CD4-positive, alpha-beta T cell treated with Interleukin-1 beta for 1 hour (primary cell): ENCODE measurements at places on chromosomes 11 and 22.

DNA sequence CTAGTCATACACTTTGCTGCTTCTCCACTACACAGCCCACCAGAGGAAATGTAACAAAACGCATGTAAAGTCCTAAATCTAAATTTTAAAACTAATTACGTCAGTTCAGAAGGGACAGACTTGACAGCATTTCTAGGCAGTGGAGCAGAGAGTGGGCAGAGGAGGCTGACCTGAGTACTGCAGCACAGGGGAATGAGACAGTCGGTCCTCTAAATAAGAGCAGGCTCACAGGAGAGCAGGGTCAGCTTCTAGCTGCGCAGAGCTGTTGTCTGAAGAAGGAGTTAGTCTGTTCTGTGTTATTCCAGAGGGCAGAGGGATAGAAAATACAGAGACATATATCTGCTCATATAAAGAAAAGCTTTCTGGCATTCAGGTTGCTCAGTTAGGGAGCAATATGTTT is 40.3 kb downstream of the JHY start:
- DNase-seq: no peak

DNA sequence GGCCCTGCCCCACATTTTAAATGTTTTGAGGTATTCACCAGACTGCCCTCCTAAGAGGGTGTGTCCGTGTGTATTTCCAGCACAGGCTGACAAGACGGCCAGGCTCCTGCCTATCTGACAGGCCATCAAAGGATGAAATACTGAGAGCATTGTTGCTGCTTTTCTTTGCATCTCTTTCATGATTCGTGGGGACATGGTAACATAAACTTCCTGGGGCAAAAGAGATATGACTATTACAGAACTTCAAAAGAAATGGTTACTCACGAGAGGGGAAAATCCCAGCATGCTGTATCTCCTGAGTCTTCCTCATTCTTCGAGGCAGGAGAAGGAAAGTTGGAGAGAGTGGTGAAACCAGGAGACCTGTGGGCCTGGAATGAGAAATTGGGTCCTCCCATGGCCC is 10.3 kb upstream of the BIK start:
- no peak for DNase-seq

GRCh38 chr22:29782061-29782845 is 15.1 kb downstream of the UQCR10 start:
- no peak for DNase-seq

DNA sequence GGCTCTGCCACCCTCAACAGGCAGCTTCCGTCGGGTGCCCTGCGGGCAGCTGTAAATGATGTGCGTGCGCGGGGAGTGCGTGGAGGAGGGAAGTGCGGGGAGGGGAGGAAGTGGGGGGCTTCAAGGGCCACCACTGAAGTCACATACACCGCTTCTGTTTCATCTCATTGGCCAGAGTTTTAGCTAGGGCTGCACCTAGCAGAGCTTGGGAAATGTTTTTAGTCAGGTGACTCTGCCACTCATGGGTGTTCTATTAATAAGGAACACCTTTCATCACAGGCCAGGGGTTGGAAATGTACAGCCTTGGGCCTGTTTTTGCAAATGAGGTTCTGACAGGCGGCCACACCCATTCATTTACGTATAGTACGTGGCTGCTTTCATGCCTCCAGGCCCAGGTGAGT is 14.6 kb downstream of the FAM118A start:
- no peak for DNase-seq

DNA sequence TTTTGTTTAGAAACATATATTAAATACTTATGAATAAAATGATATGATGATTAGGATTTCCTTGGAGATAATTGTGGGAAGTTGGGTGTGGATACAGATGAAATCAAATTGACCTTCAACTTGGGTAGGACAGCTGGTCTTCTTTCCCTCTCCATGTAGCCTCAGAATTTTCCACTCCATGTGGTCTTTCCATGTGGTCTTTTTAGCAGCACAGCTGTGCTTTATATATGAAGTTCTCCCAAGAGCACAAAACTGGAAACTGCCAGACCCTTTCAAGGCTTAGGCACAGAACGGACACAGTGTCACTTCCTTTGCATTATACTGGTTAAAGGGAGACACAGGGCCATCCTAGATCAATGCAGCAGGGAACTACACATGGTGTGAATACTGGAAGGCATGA is 28.6 kb downstream of the FAM76B start:
- no peak for DNase-seq

DNA sequence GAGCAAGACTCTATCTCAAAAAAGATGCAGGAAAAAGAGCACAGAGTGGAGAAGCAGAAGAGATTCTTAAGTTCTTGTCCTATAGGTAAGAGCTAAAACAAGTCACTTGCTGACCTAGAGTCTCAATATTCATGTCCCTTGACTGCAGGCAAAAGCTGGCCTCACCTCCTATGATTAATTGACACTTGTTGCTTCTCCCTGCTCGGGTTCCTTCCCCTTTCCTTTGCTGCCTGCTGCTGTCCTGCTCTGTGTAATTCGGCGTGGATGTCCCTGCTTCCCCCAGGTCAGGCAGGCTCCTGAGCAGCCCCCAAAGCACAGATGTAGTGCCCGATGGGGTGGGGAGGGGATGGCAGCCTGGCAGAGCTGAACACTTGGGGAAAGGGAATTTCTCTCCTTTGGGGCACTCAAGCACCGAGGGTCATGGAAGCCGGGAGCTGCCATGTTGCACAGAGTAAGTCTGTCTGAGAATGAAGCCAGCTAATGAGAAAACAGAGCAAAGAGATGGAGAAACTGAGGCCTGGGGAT is 60.8 kb upstream of the NUP50 start:
- DNase-seq: no peak

DNA sequence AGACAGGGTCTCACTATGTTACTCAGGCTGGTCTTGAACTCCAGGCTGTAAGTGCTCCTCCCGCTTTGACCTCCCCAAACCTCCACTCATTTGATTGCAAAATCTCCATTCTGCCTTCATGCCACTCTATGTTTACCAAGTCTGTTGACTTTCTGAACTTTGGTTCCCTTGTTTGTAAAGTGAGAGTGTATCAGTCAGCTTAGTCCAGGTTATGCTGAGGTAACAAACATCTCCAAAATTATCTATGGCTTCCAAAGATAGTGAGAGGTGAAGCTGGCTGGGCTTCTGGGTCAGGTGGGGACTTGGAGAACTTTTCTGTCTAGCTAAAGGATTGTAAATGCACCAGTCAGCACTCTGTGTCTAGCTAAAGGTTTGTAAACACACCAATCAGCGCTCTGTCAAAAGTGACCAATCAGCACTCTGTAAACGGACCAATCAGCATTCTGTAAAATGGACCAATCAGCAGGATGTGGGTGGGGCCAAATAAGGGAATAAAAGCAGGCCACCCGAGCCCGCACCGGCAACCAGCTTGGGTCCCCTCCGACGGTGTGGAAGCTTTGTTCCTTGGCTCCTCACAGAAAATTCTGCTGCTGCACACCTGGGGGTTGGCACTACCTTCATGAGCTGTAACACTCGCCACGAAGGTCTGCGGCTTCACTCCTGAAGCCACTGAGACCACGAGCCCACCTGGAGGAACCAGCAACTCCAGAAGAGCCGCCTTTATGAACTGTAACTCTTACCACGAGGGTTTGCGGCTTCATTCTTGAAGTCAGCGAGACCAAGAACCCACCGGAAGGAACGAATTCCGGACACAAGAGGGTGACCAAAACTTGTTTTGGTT is 109.3 kb downstream of the MIAT start:
- DNase-seq: no peak

GRCh38 chr11:76574406-76574805 is 96.1 kb downstream of the LRRC32 start:
- DNase-seq: no peak

DNA sequence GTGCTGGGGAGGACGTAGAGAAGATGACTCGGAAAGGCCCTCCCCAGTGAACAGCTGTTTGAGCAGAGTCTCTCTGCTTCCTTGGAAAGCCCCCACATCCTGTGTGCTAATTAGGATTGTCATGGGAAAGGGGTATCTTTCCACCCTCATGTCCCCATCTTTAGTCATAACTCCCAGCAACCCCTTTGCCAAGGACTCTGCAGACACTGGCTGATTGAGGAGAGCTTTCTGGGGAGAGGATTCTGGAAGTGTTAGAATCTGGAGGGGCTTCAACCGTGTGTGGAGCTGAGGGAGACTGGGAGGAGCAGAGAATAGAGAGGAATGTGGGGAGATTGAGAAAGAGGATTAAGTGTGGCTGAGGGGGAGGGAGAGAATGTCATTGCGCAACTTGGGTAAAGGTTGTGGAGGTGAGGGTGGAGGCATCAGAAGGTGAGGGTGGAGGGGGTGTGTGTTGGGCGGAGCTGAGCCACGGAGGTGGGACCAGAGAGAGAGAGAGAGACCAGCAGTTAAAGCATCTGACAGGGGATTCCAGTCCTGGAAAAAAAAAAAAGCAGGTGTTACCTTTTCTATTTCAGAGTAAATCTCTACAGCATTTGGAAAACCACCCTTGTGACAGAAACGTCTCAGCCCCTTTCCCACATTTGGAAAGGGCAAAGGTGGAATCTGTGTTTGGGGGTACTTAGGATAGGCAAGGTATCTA is 2.2 kb downstream of the DTX4 start:
- DNase-seq: no peak

- DNase-seq: no peak
Observed at GRCh38 chr22:37290737-37291136, 8.4 kb downstream of the CYTH4 start.

- DNase-seq: no peak
Observed at GRCh38 chr11:106999196-106999595, 19.1 kb downstream of the GUCY1A2 start.

DNA sequence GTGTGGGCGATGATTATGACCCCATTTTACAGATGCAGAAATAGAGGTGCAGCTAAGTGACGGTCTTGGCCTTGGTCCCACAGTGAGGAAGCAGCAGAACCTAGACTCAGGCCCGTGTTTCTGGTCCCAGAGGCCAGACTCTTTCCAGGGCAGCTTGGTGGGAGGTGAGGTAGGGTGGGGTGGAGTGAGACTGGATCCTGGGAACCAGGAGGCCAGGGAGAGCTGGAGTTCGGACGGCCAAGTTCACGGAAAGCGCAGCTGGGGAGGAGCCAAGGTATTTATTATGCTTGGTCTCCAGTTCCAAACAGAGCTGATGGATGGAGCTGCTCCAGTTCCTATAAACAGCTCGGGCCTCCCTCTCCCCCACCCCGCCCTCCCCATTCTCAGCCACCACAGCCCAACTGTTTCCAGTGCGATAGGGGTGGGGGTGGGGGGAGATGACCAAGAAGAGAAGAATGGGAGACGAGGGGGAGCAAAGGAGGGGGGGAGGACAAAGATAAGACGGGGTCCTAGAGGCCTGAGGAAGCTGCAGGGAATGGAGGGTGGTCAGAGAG is 16.2 kb downstream of the LRRC32 start:
- DNase-seq: no peak

DNA sequence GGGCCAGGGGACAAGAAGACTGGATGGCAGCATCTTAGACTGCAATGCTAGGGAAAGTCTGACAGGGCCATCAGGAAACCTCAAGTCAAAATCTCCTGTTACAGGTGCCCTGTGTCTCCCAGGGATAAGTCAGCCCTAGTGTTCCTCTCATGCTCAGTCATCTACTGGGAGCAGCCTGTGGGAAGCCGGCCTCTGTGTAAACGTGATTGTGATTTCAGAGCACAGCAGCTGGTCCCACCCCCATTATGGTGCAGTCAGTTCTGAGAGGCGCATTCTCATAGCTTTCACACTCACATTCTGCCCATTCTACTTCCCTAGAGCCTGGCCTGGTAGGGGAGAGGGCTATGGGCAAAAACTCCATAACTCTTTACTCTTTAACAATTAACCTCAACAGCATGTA is 7.2 kb upstream of the SLN start:
- DNase-seq: no peak

DNA sequence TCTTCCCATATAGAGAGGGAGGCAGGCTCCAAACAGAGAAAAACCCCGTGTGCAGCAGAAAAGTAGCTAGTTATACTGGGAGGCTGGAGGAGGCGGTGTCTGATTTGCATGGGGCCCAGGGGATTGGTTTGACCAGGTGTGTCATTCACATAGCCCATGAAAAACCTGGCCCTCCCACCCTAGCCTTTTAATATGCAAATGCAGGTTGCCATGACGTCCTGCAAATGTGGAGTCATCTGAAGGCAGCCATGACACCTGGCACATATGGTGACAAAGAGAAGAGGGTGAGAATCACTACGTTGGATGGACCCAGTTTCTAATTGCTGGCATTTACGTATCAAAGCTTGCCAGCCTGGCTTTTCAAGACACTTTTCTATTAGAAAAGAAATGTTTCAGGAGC is 57.8 kb downstream of the FAM181B start:
- DNase-seq: no peak

DNA sequence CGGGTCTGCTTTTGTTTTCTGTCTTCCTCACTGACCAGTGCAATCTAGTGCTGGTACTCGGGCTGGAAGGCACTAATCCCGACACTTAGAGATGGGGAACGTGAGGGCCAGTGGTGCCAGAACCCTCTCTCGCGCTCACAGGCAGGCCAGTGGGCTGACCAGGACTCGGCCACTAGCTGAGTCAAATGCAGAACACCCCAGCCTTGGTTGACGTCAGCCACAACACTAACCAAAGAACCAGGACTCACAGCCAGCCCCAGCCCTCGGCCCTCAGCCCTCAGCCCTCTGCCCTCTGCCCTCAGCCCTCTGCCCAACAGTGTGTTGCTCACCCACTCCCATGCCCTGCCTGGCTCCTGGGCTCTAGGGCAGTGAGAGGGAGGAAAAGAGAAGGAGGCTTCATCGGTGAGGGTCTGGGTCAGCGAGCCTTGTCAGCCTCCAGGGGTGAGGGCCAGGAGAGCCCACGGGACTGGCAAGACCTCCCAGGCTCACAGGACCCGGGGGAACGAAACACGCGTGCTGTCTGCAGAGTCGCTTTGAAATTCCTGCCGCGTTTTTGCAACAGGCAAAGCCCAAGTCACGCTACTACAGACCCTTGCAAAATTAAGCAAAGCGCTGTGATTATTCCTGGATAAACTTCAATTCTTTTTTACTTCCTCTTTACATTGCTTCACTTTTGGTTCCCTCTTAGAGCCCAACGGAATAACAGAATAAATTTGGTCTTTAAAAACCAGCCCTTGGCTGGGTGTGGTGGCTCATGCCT is 27.5 kb downstream of the KIAA0930 start:
- no peak for DNase-seq

DNA sequence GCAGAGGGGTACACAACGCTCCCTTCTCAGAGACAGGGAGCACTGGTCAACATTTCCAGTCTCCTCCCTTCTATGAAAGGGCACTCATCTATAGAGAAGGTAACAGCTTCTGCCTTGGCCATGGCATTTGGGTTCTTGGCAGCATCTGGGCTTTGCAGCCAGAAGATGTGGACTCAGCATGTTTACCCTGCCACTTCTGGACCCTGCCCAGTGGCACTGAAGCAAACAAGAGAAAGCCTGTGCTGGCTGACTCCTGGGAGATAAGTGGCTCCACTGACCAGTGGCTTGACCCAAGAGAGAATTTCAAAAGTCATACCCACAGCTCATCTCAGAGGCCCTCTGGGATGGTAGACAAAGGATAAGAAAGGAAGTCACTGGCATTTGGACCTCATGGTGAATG is 8.0 kb downstream of the CSNK2A3 start:
- no peak for DNase-seq
